A549 treated with CpdA at 1 μM for 4 hours (cell line): ENCODE measurements at places on chromosomes 1 and 21. TPM values are rescaled to one million over a fixed set of nuclear protein-coding genes. Genes with fewer than 3 reads are reported as not detected.

BEST4 gene
- total RNA-seq = 0.29 to 0.44 TPM (median 0.30 TPM) in 5 replicates

ADAM15 gene
- 53.3 to 78.1 TPM (median 69.5 TPM) in 5 replicates for total RNA-seq

PHTF1 gene
- 16.1 to 20.5 TPM (median 16.8 TPM) in 5 replicates for total RNA-seq

DDOST gene
- total RNA-seq = 183 to 217 TPM (median 213 TPM) in 5 replicates

NBPF6 gene
- not detected in 5 replicates for total RNA-seq

KISS1 gene
- 0.21 to 1.0 TPM (median 0.61 TPM) in 4 of 5 replicates, not detected in the other for total RNA-seq

PTGFRN gene
- total RNA-seq = 14.6 to 17.5 TPM (median 16.2 TPM) in 5 replicates

S100A14 gene
- 0.40 to 0.79 TPM (median 0.50 TPM) in 5 replicates for total RNA-seq

ADCY10 gene
- 0.07 to 0.20 TPM (median 0.08 TPM) in 3 of 5 replicates, not detected in the others for total RNA-seq

FAM43B gene
- total RNA-seq = 3.6 to 6.6 TPM (median 5.7 TPM) in 5 replicates

ELAPOR1 gene
- 0.43 to 1.1 TPM (median 0.51 TPM) in 5 replicates for total RNA-seq

SH2D5 gene
- total RNA-seq = 13.6 to 16.3 TPM (median 14.3 TPM) in 5 replicates

GREM2 gene
- 0.14 to 0.34 TPM (median 0.27 TPM) in 5 replicates for total RNA-seq
